D721Med (cell line): ENCODE measurements at places on chromosomes 5 and 9.

DNA sequence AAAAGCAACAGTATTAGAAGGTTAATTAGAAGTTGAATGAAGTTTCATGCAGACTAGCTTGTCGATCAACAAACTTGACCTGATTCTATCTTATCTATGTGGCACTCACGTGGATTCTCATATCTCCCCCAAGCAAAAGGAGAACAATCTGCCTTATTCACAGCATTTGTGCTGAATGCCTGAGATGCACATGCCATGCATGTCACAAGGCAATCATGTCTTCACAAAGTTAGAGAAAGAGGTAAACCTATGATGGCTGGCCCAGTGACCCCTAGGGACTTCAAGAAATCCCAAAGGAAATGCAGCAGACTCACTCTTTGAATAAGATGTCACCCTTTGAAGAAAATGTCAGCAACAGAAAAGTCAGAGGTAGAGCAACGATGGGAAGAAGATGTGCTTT, 17.6 kb upstream of the SHOC1 start:
- DNase-seq = no peak

DNA sequence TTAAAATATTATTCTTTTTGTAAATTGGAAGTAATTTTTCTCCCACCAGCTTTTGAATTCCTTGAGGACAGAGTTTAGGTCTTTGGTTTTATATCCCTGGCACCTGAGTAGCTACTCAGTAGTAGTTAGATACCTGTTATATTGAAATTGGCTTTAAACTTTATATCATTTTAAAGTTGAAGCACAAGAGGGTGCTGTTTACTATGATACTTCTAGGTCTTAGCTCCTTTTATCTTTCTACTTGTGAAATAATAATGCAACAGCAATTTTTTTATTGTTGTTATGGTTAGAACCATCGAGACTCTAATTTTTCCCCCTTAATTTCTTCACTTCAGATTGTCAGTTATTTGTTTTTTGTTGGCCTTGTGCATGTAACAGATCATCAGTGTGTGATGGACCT, 46.3 kb downstream of the AP3S1 start:
- no peak for DNase-seq

DNA sequence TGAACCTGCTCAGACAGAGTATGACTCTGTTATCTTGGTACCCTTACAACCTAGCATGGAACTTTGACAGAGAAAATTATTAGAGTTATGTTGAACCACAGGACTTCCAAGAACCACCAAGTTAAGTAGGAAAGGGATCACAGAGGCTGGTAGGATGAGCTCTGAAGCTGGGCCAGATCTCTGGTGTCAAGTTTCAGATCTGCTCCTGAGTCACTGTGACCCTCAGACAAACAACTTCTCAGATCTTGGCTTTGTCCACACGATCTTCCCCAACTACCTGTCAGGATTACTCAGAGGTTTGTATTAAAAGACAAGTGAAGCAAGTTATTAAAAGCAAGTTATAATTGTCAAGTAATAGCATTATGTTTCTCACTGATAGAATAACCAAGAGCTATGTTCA, 189.0 kb downstream of the SEC61B start:
- DNase-seq = no peak

DNA sequence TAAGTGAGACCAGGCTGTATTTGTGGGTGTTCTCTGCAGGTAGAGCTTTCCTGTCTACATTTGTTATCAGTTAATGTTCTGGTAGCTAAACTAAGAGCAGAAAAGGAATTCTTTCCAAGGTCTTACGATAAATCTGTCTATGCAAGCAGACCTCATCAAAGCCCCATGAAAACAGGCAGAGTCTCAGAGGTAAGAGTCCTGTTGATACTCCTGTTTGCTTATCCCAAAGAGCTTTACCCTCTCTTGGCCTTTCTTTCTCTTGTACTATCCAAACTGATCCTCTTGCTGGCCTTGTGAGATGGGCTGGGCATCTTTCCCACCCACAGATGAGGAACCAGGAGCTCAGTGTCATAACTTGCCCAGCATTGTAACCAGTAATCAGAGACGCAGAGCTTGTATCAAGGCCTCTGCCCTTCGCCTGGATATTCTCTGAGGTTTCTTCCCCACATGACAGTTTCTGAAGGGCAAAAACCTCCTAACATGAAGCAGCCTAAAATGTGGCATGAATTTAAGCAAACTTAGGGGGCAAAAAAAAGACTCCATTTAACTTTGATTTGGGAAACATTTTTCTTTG, 33.5 kb downstream of the PRKACG start:
- DNase-seq = no peak

GRCh38 chr5:6899221-6899620, 186.0 kb downstream of the TENT4A start:
- no peak for DNase-seq

DNA sequence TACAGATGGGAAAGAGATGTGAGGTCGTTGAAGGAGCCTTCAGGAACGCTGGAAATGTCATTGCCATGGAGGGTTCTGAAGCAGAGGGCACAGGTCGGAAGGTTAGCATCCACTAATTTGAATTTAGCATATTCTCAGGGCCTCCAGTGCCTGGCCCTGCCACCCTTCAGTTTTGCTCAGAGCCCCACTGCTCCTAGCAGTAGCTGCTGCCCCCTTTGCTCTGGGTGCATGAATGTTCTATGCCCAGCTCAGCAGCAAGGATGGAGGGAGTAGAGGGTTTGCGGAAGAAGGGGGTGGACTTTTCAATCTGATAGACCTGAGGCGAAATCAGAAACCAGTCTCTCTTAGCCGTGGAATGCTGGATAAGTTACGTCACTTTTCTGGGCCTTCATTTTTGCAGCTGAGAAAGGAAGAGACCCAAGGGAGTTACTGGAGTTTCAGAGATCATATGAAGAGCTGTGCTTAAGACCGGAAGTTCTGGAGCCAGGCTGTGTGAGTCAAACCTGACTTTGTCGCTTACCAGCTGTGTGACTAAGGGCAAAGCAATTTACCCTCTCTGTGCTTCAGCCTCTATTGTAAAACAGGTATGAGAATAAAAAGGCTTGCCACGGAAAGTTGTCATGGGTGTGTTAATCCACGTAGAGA, 133.2 kb upstream of the PANK3 start:
- no peak for DNase-seq

GRCh38 chr5:9313751-9314150, 232.1 kb downstream of the SEMA5A start:
- DNase-seq = no peak

- no peak for DNase-seq
These were observed 494 bp downstream of the CERT1 start for GRCh38 chr5:75510836-75511434.

DNA sequence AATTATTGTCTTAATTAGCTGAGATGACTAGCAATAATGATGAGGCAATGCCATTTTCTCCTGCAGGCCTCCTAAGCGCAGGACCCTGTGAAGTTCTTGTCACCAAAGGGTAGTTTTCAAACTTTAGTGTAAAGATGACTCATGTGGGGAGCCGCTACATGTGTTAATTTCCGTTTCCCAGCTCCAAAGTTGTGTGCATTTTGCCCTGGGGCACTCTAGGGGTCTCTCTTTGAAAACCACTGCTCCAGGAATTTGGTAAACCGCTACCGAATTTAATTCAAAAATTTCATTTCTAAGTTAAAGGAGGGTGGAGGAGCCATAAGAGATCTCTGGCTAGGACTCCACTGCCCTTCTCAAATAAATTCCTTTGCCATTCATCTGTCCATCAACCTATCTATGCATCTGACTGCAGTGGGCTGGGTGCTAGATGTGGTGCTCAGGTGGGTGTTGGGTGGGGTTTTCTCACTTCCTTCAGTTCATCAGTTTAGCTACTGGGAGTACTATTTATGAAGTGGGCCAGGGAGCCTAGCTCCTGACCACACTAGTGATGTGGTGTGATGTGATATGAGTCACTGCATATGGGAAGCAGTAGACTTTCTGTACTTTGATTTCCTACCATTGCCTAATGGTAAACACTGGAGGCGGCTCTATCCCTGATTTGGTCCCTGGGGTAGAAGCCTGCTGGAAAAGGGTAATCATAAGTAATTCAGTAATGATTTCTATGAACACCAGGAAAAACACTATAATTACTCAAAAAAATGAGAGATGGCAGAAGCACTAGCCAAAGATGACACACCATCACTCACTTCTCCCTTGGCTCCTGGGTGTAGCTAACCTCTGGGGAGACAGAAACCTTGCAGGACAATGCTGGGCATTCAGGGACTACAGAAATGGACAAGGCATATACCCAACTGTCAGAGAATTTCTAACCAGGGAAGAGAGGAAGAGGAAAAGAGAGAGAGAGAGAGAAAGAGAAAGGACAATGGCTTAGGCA, 4.0 kb upstream of the ZSWIM6 start:
- DNase-seq = no peak

DNA sequence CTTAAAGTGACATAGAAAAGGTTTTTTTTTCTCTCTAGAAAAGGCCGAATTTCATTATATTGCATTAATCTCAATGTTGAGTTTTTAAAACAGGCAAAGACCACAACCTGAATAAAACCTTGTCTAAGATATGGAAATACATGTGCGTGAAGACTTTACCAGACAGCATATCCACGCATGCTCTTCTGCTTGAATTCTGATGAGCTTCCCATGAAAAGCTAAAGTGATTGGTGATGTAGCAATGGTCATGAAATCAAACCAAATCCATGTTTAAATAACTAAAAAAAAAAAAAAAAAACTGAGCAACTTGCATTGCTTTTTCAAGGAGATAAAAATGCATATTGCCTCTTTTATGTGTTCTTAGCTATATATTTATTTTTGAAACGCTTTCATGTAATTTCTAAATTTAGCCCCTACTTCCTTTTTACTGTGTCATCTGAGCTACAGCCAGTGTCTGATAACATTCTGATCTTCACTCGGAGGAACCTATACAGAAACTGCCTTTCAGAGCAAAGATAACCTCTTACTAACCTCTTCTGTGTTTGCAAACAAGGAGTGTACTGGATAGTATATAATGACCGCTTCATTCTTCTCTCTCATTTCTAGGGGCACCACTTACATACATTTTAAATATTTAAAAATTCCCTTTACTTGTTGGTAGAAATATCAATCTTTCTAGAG, 179.1 kb upstream of the GNA14 start:
- no peak for DNase-seq

GRCh38 chr5:40359832-40360231, 319.9 kb upstream of the PTGER4 start:
- no peak for DNase-seq

GRCh38 chr9:1222511-1222910, 172.4 kb downstream of the DMRT2 start:
- DNase-seq = no peak

DNA sequence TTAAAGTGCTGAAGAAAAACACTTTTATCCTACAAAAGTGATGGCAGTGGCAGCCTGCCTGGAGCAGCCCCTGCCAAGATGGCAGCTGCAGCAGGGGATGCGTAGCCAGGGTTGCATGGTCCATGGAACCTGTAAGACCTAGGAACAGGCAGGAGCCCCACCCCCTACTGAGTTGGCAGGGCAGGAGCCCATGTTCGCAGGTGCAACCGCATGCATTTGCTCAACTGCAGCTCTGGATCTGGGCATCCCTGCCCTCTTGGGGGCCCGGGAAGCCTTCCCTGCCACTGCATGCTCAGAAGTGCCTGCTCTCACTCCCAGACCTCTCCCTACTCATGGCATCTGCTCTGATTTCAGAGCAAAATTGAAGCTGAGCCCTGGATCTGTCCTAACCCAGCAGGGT, 779.6 kb downstream of the CDH18 start:
- no peak for DNase-seq

GRCh38 chr9:108022246-108022935, 532.8 kb upstream of the KLF4 start:
- DNase-seq = no peak

DNA sequence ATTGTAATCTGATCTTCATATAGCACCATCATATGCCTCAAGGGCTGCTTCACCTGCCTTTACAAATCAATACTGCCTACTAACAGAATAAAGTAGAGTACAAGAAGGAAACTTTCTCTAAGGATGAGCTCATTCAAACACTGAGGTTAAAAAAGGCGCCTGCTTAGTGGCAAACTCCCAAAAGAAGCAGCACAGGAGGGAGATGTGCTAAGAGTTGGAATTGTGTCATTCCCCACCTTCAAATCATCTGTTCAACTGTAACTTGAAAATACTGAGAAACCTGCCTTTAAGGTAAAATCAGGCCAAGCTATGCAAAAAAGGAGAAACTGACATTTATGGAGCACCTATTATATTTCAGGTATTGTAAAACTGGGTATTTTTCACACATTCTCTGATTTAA, 560.6 kb downstream of the PTPRD start:
- DNase-seq = no peak

GRCh38 chr5:14118551-14119320, 24.4 kb upstream of the TRIO start:
- DNase-seq = no peak

DNA sequence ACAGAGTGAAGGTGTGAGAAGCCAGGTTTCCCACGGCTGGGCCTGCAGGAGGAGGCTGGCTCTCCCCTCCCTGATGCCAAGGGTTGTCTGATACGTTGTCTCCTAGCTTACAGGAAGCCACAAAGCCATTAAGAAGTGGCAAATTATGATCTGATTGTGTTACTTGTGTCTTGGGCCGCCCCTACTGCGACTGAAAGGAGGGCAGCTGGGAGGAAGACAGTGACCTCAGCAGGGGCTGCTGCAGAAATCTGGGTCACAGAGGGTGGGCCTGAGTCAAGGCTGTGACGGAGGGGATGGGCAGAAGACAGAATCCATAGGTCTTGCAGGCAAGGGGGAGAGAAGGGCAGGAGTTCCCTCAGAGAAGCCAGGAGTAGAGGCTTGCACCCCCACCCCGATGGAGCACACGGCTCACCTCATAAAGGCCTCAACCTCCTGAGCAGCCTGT, 145.0 kb downstream of the FSTL4 start:
- DNase-seq = no peak

DNA sequence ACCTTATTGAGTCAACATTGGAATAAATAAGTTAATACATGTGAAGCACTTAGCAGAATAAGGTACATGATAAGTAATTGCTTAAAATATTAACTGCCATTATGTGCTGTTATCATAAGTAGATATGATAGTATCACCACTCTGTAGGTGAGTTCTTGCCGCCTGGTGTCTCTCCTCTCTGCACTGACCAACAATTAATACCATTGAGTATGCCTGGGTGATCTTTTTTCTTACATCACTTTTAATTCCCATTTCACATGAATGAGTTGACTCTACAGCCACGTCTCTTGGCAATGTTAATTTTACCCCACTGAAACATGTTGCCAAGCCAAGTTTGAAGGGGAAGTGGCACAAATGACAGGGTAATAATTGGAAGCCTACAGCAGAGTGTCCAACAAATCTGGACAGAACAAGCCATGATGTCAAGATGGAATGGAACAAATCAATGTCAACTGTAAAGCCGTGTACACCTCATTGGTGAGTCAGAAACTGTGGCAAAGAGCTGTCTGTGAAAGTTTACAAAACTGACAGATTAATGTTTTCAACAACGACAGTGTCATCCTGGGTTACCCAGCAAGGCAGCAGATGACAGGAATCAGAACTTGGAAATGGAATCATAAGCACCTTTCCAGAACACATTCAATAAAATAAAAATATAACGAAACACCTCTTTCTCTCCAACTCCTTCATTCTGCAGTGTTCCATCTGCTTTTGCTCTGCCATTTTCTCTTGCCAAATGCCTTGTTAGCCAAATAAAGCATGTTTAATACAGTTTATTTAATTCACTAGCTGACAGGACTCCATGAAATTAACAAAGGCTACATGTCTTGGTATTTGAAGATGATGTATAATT, 330.9 kb downstream of the CTNND2 start:
- DNase-seq = no peak
